ENCODE measurements at places on chromosomes 16 and 17.

DNA sequence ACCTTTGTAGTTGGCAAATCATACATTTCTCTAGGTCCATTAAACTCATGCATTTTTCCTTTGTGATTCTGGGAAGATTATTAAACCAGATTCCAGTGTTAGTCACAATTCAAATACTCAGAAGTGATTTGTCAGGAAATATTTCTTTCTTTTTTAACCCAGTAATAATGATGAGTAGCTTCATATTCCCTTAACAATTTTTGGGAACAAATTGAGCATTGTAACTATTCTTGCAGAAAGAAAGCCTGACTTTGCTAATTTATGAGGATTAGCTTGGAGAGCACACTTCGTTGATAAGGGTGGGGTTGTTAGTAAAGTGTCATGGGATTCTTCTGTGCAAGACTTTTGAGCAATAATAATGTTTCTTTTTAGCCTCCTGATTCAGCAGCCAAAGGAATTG is 18.7 kb upstream of the KRT24 start:
- no peak for DNase-seq

DNA sequence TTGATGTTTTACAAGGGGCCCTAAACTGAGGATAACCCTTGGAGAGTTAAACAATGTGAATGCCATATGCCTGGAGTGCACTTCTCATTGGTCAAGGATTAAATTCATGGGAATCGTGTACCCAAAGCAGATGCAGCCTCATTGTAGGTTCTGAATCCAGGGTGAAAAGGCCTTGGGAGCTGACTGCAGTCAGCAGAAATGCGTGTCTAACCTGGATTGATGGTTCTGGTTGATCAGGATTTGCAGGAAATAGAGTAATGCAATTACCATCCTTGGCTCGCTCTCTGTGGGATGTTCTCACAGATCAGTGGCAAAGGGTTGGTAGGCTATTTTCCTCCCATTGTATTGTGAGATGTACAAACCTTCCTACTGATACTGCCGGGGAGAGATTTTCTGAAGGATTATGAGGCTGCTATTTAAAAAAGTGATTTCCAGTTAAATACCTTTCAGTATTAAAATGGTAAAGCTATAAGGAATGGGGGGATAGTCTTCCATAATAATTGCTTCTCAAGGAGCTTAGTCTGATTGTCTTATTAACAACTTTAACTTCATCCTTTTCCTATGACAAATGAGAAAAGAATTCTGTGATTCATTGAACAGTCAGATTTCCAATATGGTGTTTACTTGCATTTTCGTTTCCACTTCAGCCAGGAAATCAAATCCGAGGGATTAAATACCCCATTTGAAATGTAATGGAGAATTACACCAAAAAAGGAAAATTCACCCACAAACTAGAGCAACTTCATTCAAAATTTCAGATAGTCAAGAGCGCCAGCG is 1028.1 kb upstream of the EEF2KMT start:
- no peak for DNase-seq

GRCh38 chr16:4298761-4299522 is 16.9 kb upstream of the GLIS2 start:
- DNase-seq: peak; percentile 15

- no peak for DNase-seq
Measured at GRCh38 chr16:73019457-73020362, 28.2 kb downstream of the ZFHX3 start.

GRCh38 chr17:67542219-67543114 is 165.4 kb downstream of the PITPNC1 start:
- no peak for DNase-seq

DNA sequence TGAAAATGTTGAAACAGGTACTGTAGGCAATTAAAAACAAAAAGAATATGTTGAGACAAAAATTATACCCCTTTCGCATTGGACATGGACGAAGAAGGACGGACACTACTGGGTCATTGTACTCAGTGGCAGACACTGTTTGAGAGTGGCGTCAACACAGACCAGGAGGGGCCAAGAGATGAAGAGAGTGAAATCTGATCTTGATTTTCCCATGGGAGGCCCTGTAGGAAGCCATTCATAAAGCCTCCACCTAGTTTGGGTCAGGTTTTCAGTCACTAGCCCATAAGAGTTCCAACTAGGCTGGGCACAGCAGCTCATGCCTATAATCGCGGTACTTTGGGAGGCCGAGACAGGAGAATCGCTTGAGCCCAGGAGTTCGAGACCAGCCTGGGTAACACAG is 23.6 kb upstream of the SMURF2 start:
- DNase-seq: no peak
